ENCODE measurements at places on chromosomes 12 and 14. TPM values are rescaled to one million over a fixed set of nuclear protein-coding genes. Genes with fewer than 3 reads are reported as not detected.

GRCh38 chr12:8722286-8722800, 24.6 kb downstream of the RIMKLB start:
- DNase-seq, result no peak
- H3K4me3 ChIP-seq, result no peak overlapping the region
- peaks cover 13% of the 10 kb centered on the region for H3K36me3 ChIP-seq
- H3K27ac ChIP-seq, result no peak overlapping the region
- H3K27me3 ChIP-seq, result no peaks in the 10 kb centered on the region

Gene GLIPR1L1
- not detected for total RNA-seq

Gene CLEC1B
- total RNA-seq, result not detected

DNA sequence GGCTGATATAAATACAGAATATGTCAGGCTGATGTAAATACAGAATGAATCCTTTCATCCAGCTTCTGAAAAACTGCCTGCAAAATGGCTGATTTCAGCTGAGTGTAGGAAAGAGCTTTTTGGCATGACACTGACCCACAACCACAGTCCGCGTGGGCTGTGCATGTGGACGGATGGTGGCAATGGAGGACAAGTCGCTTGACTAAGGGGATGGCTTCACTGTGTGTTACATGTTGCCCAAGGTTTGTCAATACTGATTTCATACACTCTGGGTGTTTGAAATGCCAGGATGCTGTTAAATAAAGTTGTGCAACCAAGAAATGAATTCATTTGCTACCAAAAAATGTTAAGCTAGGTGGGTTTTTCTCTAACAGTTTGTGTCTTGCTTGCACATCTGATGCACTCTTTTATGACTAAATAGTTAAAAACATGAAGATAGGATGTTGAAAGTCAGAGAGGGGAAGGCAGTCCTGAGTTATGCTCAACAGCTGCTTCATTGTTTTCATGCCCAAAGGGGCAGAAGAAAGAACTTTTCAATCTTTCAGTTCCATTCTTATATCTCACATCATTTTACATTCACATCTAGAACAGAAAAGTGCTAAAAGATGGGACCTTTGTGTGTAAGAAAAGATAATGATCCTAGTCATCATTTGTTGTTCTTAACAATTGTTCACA, 36.5 kb upstream of the OVCH1 start:
- no peak overlapping the region for H3K4me3 ChIP-seq
- DNase-seq, result no peak
- H3K27ac ChIP-seq, result no peak overlapping the region
- no peaks in the 10 kb centered on the region for H3K27me3 ChIP-seq
- no peaks in the 10 kb centered on the region for H3K4me1 ChIP-seq
- no peaks in the 10 kb centered on the region for H3K36me3 ChIP-seq

DNA sequence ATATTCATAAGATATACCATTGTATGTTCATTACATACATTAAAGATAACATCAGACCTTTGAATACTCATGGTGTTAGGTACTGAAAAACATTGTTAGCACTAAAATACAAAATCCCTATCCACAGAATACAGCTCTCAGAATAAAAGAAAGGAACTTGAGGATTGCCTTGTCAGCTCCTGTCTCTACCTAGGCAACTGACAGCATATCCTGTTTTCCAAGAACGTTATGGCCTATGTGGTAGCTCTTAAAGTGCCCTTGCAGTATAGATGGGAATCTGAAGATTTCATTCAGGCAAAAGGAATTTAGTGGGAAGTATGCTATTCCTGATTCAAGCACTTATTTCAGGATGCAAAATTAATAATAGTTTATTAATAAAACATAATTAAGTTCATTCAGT, 1.8 kb upstream of the PPP1R12A start:
- peak overlapping the region; percentile 99 for H3K27ac ChIP-seq
- no peaks in the 10 kb centered on the region for H3K27me3 ChIP-seq
- H3K4me3 ChIP-seq, result peak overlapping the region; percentile 98
- peaks cover 26% of the 10 kb centered on the region for H3K4me1 ChIP-seq

GRCh38 chr14:73903028-73903427, 16.4 kb downstream of the ZNF410 start:
- no peak for DNase-seq
- no peak overlapping the region for H3K4me3 ChIP-seq
- H3K4me1 ChIP-seq, result no peaks in the 10 kb centered on the region
- peaks cover 71% of the 10 kb centered on the region for H3K36me3 ChIP-seq
- H3K27me3 ChIP-seq, result no peaks in the 10 kb centered on the region
